ENCODE measurements at places on chromosomes 12 and 14.

- peaks cover 2% of the 10 kb centered on the region for H3K4me1 ChIP-seq
- no peaks in the 10 kb centered on the region for H3K36me3 ChIP-seq
- no peak for DNase-seq
These were observed 1.6 kb downstream of the ART4 start for GRCh38 chr12:14841761-14842160.

DNA sequence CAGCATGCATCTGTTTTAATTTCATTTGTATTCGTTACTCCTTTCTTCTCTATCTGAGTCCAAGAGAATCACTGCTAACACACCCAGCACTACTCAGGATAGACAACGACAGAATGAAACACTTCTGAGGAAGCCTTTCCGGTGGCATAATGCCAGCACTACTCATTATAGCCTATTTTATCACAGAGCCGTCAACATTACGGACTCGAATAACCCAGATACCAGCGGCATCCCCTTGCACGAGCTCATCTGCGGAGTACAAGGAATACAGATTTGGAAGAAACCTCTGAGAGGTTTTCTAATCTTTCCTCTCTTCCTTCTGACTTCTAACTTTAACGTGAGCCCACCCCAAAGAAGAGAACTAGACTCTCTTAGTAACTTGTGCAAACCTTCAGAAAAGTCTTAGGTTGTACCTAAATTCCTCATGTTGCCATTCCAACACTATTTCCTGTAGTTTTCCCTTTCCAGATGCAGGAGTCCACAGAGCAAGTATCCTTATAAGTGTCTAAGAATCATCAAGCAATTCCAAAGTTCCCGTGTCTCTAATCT lies 248.1 kb downstream of the APAF1 start:
- no peak for DNase-seq
- H3K4me1 ChIP-seq, result peaks cover 3% of the 10 kb centered on the region
- no peak overlapping the region for H3K27ac ChIP-seq
- H3K27me3 ChIP-seq, result peaks cover 2% of the 10 kb centered on the region

- no peaks in the 10 kb centered on the region for H3K27me3 ChIP-seq
- no peaks in the 10 kb centered on the region for H3K4me1 ChIP-seq
- no peaks in the 10 kb centered on the region for H3K36me3 ChIP-seq
- H3K27ac ChIP-seq, result no peak overlapping the region
- DNase-seq, result no peak
These were observed 172.7 kb upstream of the C14orf180 start for GRCh38 chr14:104406831-104407230.

DNA sequence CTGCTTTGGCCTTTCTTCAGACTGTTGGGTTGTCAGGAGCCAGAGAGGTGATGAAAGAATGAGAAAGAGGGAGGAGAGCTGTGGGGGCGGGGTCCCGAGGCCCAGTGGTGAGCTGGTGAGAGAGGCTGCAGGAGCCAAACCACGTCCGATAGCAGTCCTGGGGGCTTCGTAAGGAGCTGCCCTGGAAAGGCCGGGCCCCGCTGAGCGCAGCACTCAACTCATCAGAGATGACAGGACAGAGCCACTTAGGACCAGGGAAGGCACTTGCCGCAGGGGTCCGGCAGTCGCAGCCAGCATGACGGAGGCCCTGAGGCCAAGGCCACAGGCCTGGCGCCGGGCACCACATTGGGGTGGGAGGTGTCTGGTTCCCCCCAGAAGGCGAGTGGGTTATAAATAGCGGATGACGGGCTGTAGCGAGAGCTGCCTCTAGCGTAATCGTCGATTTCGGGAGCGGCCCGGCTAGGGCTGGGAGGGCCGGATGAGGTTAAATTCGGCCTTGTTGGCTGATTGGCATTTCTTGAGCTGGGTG lies 179.0 kb downstream of the TSPAN9 start:
- H3K27ac ChIP-seq, result no peak overlapping the region
- no peak for DNase-seq
- no peaks in the 10 kb centered on the region for H3K36me3 ChIP-seq
- no peaks in the 10 kb centered on the region for H3K27me3 ChIP-seq
- peaks cover 9% of the 10 kb centered on the region for H3K4me1 ChIP-seq
- H3K4me3 ChIP-seq, result no peak overlapping the region

DNA sequence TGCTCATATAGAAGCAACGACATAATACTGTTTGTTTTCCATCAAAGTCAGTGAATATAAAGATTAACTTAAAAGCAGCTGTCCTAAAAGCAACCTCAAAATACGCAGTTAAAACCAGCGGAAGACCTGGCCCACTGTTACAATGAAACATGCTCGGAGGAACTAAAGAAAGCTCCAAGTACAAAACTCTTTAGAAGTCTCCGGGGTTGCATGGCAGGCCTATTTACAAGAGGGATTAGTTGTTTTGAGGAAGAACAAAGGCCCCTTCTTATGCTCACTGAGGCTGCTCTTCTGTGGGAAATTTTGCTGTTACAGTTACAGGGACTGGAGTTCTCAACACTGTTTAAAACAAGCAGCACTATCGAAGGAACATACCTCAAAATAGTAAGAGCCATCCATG lies 75.9 kb upstream of the C12orf71 start:
- DNase-seq, result peak; percentile 38
- no peaks in the 10 kb centered on the region for H3K36me3 ChIP-seq
- H3K27ac ChIP-seq, result no peak overlapping the region
- H3K27me3 ChIP-seq, result no peaks in the 10 kb centered on the region
- peaks cover 4% of the 10 kb centered on the region for H3K4me1 ChIP-seq

- H3K36me3 ChIP-seq, result no peaks in the 10 kb centered on the region
- H3K4me1 ChIP-seq, result peaks cover 9% of the 10 kb centered on the region
- H3K27ac ChIP-seq, result peak overlapping the region; percentile 74
- DNase-seq, result peak; percentile 20
- H3K27me3 ChIP-seq, result no peaks in the 10 kb centered on the region
These were observed 788 bp downstream of the DDHD1 start for GRCh38 chr14:53152184-53152886.

DNA sequence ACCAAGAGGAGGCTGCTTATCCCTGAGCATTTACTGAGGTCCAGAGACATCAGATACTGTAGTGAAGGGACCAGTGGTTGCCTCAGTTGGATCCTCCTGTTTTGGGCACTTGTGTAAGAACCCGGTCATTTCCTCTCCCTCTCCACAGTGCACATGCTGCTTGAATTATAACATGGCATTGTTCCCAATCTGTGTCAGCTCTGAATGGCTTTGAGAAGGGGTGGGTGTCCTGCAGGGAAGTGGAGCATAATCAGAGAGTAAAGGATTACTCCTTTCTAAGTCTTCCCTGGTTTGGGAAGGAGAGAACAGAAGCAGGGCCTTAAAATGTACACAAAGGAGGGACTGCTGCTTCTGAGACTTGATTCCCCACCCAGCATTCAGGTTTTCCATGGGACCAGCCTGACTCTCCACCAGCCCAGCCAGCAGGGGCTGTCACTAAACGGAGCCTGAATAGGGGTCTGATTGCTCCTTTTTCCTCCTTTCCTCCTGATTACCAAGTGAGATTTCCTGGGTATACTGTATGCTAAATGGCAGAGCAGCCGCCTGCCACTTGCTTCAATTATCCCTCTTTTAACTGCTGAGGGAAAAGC lies 78.4 kb downstream of the NRXN3 start:
- H3K27me3 ChIP-seq, result no peaks in the 10 kb centered on the region
- no peaks in the 10 kb centered on the region for H3K36me3 ChIP-seq
- no peak for DNase-seq
- no peak overlapping the region for H3K4me3 ChIP-seq
- peaks cover 15% of the 10 kb centered on the region for H3K4me1 ChIP-seq

- no peak for DNase-seq
- no peak overlapping the region for H3K27ac ChIP-seq
- H3K36me3 ChIP-seq, result no peaks in the 10 kb centered on the region
- H3K27me3 ChIP-seq, result no peaks in the 10 kb centered on the region
- no peak overlapping the region for H3K4me3 ChIP-seq
These were observed 244.7 kb downstream of the MSRB3 start for GRCh38 chr12:65522956-65523860.

- H3K27me3 ChIP-seq, result no peaks in the 10 kb centered on the region
- peak; percentile 2 for DNase-seq
- H3K4me1 ChIP-seq, result no peaks in the 10 kb centered on the region
- no peak overlapping the region for H3K4me3 ChIP-seq
- no peak overlapping the region for H3K27ac ChIP-seq
These were observed 134.2 kb downstream of the SYNE2 start for GRCh38 chr14:63986789-63987533.

DNA sequence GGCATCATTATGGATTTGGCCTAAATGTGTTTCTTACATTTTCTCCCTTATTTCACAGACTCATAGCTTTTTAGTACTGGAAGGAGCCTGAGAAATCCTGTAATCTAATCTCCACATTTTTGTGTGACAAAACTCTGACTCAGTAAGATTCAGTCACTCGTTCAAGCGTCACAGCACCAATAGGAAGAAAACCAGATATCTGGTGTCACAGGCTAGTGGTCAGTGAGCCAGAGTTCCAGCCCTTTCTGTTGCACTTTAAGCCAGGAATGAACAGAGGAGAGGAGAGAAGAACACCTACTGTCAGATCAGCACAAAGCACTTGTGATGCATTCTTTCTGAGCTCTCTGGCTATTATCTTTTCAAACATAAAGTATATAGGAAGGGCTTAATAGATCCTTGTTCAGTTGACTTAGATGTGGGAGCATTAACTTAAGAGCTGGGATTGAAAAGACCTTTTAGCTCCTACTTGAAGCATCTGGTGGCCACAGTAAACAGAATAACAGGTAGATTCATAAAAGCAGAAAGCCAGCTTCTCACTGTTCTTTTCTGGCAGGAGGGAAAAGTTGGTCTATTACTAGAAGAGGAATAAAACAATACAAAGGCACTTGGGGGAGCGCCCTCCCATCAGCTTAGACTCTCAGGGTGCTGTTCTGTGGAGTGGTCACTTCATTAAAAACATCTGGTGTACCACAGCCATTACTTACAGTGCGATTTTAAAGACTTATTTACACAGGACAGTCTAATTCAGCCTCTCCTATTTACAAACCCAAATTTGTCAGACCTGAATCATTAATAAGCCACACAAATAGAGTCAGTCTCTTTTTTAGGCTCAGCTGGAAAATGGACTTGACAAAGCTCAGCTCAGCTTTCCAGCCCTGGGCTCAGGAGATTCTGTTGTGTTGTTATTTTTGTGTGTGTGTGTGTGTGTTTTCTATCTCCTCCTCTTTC lies 12.2 kb upstream of the NID2 start:
- no peak for DNase-seq
- no peak overlapping the region for H3K27ac ChIP-seq
- no peaks in the 10 kb centered on the region for H3K27me3 ChIP-seq
- H3K4me3 ChIP-seq, result no peak overlapping the region

DNA sequence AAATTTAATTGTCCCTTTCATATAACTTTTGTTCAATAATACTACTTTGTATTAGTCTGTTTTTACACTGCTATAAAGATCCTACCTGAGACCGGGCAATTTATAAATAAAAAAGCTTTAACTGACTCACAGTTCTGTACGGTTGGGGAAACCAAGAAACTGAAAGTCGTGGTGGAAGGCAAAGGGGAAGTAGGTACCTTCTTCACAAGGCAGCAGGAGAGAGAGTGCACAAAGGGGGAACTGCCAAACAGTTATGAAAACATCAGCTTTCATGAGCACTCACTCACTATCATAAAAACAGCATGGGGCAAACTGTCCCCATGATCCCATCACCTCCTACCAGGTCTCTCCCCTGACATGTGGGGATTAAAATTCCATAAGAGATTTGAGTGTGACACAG lies 1069.0 kb downstream of the FSCB start:
- no peak overlapping the region for H3K27ac ChIP-seq
- no peak overlapping the region for H3K4me3 ChIP-seq
- H3K27me3 ChIP-seq, result no peaks in the 10 kb centered on the region
- no peak for DNase-seq

- H3K36me3 ChIP-seq, result no peaks in the 10 kb centered on the region
- no peak for DNase-seq
- no peak overlapping the region for H3K4me3 ChIP-seq
- H3K27ac ChIP-seq, result no peak overlapping the region
These were observed 257.9 kb downstream of the MSRB3 start for GRCh38 chr12:65536351-65536750.

GRCh38 chr12:49524660-49525324 lies 14.0 kb upstream of the KCNH3 start:
- DNase-seq, result no peak
- H3K36me3 ChIP-seq, result peaks cover 19% of the 10 kb centered on the region
- H3K4me1 ChIP-seq, result no peaks in the 10 kb centered on the region
- H3K27me3 ChIP-seq, result no peaks in the 10 kb centered on the region

DNA sequence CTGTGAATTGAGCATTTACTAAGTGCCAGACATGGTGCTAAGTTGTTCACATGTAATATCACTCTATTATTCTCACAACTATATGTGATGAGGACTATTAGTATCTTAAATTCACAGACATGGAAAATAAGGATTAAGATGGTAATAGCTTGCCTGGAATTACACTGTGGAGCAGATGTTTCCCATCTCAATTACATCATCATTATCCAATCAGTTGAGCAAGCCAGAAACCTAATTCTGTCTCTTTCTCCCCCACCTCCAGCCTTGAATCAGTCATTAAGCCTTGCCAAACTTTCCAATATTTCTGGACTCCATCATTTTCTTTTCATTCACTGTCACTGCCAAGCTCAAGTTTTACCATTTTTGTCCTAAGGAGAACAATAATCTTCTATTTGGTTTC lies 287.8 kb upstream of the KITLG start:
- no peaks in the 10 kb centered on the region for H3K36me3 ChIP-seq
- no peak for DNase-seq
- no peak overlapping the region for H3K4me3 ChIP-seq
- H3K4me1 ChIP-seq, result no peaks in the 10 kb centered on the region
- H3K27ac ChIP-seq, result no peak overlapping the region
- H3K27me3 ChIP-seq, result no peaks in the 10 kb centered on the region

GRCh38 chr12:94874518-94875302 lies 128.8 kb downstream of the NDUFA12 start:
- peaks cover 1% of the 10 kb centered on the region for H3K4me1 ChIP-seq
- DNase-seq, result no peak
- H3K27ac ChIP-seq, result no peak overlapping the region
- H3K4me3 ChIP-seq, result no peak overlapping the region
- no peaks in the 10 kb centered on the region for H3K36me3 ChIP-seq
- H3K27me3 ChIP-seq, result peaks cover 59% of the 10 kb centered on the region

DNA sequence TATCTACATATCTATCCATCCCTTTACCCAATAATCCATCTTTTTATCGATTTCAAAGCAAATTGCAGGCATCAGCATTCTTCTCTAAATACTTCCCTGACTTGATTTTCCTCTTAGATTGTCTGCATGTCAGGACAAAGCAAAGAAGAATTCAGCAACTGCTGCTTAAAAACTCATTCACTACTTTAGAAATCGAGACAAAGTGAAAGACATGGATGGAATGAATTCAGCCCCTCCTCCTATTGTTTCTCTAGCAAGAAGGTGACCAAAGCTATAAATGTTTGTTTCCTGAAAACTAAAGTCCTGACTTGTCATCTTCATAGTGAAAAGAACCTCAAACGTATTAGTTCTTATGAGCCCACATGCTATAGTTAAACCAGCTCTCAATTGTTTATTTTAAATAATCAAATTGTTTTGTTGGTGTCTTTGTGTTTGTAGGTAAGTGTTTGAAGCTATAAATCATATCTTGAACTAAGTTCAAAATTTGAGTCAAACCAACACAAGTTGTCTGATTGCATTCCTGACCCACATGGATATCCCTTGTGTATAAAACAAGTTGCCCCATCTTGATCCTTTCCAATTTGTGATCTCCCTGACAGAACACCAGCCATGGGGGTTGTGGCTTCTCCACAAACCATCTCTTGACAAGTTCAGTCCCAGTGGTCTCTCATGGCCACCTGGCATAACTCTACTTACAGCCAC lies 58.6 kb upstream of the ARHGAP5 start:
- no peaks in the 10 kb centered on the region for H3K27me3 ChIP-seq
- H3K27ac ChIP-seq, result peak overlapping the region; percentile 21
- no peak overlapping the region for H3K4me3 ChIP-seq
- no peaks in the 10 kb centered on the region for H3K36me3 ChIP-seq
- DNase-seq, result peak; percentile 27

Measured in neuronal stem cell (in vitro differentiated cells).